ENCODE measurements at places on chromosomes 3 and 15.

DNA sequence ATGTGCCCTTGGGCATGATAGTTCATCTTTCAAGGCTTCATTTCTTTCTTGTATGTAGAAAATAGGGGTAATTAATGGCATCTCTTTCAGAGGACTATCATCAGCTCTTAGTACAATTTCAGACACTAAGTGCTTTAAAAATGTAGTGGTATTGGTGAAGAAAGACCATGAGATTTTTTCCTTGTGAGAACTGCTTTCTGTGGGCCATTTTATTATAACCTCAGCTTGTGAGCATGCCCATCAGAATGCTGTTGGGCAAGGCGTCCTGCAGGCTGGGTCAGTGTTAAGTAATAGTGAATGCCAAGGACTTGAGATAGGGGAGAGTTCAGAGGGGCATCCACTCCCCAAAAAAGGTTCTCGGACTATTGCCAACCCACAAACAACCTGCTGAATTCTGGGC, 187.9 kb downstream of the GHSR start:
- no peak overlapping the region for H3K4me3 ChIP-seq
- H3K27ac ChIP-seq, result no peak overlapping the region
- H3K4me1 ChIP-seq, result peaks cover 17% of the 10 kb centered on the region
- no peak for DNase-seq
- no peaks in the 10 kb centered on the region for H3K36me3 ChIP-seq
- H3K27me3 ChIP-seq, result no peaks in the 10 kb centered on the region

DNA sequence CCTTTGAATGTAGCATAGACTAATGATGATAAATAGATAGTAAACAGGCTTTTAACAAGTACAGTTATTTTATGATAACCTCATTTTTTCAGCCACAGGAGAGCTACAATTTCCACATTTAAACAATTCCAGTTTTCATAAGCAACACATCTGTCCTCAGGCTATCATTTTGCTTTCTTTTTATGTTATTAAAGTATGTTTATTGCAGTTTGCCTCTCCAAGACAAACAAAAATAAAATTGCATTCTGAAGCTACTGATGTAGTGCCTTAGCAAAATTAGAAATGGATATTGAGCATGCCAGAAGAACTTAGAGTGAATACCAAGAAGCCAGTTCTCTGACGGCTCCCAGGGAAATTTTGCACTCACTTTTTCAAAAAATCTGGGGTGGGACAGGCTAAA, 140.6 kb upstream of the ABHD17C start:
- no peaks in the 10 kb centered on the region for H3K27me3 ChIP-seq
- no peaks in the 10 kb centered on the region for H3K4me1 ChIP-seq
- H3K36me3 ChIP-seq, result no peaks in the 10 kb centered on the region
- H3K27ac ChIP-seq, result no peak overlapping the region
- no peak overlapping the region for H3K4me3 ChIP-seq

DNA sequence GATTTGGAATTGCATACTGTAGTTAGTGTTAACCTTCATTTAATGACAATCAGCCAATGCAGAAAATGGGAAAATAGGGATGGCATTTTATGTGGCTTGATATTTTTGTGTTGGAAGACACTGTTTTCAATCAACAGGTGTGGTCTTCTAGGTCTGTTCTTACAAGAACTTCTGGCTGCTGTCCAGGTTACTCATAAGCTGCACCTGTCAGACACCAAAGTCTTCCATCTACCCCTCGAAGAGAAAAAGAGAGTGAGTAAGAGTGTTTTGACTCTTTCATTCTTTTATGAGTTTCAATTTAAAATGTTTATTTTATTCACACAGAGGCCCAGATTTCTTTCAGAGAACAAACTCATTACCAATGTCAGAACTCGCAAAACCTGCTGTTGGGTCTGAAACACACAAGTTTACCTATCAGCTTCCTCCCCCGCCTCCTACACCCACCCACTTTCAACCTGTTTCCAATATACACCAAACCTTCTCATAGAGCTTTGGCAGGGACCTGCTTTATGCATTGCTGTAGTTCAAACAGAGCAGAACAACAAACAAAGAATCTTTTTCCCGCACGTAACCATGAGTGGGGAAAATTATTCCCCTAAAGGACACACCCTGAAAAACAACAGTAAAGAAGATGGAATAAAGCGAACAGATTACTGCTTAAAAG, 767.7 kb upstream of the ALCAM start:
- DNase-seq, result no peak
- H3K36me3 ChIP-seq, result no peaks in the 10 kb centered on the region
- no peak overlapping the region for H3K4me3 ChIP-seq
- H3K27me3 ChIP-seq, result no peaks in the 10 kb centered on the region

GRCh38 chr15:95620934-95621579, 709.4 kb upstream of the NR2F2 start:
- no peak for DNase-seq
- H3K36me3 ChIP-seq, result no peaks in the 10 kb centered on the region
- H3K27ac ChIP-seq, result no peak overlapping the region
- H3K4me1 ChIP-seq, result no peaks in the 10 kb centered on the region
- H3K4me3 ChIP-seq, result no peak overlapping the region
- no peaks in the 10 kb centered on the region for H3K27me3 ChIP-seq

DNA sequence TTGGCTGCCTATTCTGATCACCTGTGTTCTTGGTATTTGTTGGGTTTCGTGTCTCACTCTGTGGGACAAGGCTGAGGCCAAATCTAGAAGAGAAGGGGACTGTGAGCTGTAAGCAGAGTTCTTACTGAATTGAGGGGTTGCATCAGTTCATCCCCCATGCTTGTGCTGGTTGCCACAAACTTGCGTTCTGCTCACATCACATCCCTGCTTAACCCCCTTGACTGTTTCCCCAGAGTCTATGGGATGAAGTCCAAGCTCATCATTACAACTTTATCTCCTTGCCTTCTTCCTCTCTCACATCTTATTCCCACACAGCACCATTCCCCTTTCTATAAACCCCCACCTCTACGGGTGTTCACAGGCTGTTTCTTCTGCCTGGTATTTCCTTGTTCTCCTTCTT, 143.8 kb upstream of the ABHD17C start:
- no peak overlapping the region for H3K27ac ChIP-seq
- H3K4me1 ChIP-seq, result no peaks in the 10 kb centered on the region
- no peaks in the 10 kb centered on the region for H3K27me3 ChIP-seq
- H3K4me3 ChIP-seq, result no peak overlapping the region
- DNase-seq, result no peak

DNA sequence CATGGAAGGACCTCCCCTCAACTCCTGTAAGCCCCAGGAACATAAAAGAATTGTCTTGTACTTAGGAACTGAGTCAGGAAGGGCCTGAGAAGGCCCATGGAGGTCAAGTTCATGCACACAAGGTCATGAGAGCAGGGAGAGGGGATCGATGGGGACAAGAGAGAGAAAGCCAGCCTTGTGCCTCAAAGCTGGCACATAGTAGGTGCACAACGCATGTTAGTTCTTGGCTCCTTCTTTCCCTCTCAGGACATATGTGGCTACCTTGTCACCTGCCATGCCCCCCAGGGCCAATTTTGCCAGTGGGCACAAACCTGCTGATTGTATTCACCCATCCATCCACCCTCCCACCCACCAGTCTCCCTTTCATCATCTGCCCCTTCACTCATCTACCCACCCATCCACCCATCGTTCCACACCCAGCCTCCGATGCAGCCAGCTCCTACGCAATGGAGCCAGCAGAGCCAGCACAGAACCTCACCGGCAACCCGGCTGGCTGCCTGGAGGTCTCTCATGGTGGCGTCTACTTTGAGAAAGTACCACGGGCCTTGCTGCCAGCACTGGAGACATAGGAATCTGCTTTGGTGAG, 52.4 kb upstream of the INSYN1 start:
- no peak overlapping the region for H3K27ac ChIP-seq
- no peaks in the 10 kb centered on the region for H3K27me3 ChIP-seq
- H3K36me3 ChIP-seq, result no peaks in the 10 kb centered on the region
- no peak overlapping the region for H3K4me3 ChIP-seq
- DNase-seq, result no peak
- no peaks in the 10 kb centered on the region for H3K4me1 ChIP-seq

- no peak overlapping the region for H3K4me3 ChIP-seq
- no peaks in the 10 kb centered on the region for H3K27me3 ChIP-seq
- H3K27ac ChIP-seq, result no peak overlapping the region
- H3K4me1 ChIP-seq, result no peaks in the 10 kb centered on the region
Observed at GRCh38 chr3:46065294-46065705, 38.0 kb upstream of the XCR1 start.

- DNase-seq, result no peak
- H3K4me1 ChIP-seq, result no peaks in the 10 kb centered on the region
- peak overlapping the region; percentile 71 for H3K4me3 ChIP-seq
- H3K27ac ChIP-seq, result no peak overlapping the region
- no peaks in the 10 kb centered on the region for H3K36me3 ChIP-seq
Observed at GRCh38 chr3:173398111-173398479, 551 bp downstream of the NLGN1 start.

- no peak overlapping the region for H3K4me3 ChIP-seq
- no peaks in the 10 kb centered on the region for H3K27me3 ChIP-seq
- no peak overlapping the region for H3K27ac ChIP-seq
- H3K4me1 ChIP-seq, result no peaks in the 10 kb centered on the region
- no peak for DNase-seq
Observed at GRCh38 chr15:61307474-61307873, 78.4 kb upstream of the RORA start.

DNA sequence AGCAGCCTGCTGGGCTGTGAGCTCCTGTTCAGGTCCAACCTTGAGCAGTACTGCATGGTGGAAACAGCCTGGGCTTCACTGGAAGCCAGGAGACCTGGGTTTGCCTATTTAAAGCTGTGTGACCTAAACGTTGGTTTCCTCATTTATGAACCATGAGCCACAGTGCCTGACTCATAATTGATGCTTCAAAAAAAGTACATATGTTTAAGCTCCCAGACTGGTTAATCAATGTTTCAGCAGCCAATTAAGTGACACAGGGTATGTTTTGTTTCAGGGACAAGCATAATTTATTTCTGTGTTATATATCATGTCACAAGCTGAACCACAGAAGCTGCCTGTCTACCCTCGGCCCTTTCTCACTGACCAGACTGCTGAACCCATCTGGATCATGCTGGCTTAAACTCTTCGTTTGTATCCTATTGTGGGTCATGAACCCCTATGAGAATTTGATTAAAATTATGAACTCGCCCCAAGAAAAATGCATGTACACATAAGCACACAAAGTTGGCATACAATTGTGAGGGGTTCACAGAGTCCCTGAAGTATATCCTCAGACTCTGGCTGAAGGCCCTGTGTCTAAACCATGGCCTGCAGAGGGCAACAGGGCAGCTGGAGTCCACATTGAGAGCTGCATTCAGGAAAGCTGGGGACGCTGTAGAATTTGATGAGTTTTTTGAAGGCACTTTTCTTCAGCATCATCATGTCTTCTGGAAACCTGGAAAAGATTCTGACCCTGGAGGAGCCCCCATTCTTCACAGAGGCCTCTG, 23.7 kb downstream of the HDC start:
- no peak overlapping the region for H3K4me3 ChIP-seq
- no peak overlapping the region for H3K27ac ChIP-seq
- no peaks in the 10 kb centered on the region for H3K4me1 ChIP-seq

GRCh38 chr3:21524133-21524532, 226.9 kb downstream of the ZNF385D start:
- no peak overlapping the region for H3K27ac ChIP-seq
- H3K4me3 ChIP-seq, result no peak overlapping the region
- DNase-seq, result no peak
- no peaks in the 10 kb centered on the region for H3K27me3 ChIP-seq

GRCh38 chr3:19263606-19264005, 115.3 kb downstream of the KCNH8 start:
- H3K27ac ChIP-seq, result no peak overlapping the region
- no peak overlapping the region for H3K4me3 ChIP-seq
- no peak for DNase-seq
- H3K27me3 ChIP-seq, result no peaks in the 10 kb centered on the region

- DNase-seq, result no peak
- H3K36me3 ChIP-seq, result no peaks in the 10 kb centered on the region
- no peak overlapping the region for H3K4me3 ChIP-seq
- no peaks in the 10 kb centered on the region for H3K27me3 ChIP-seq
Observed at GRCh38 chr3:29344154-29344553, 63.3 kb downstream of the RBMS3 start.

GRCh38 chr15:33008284-33008995, 186.1 kb downstream of the FMN1 start:
- no peaks in the 10 kb centered on the region for H3K36me3 ChIP-seq
- H3K4me3 ChIP-seq, result no peak overlapping the region
- H3K27me3 ChIP-seq, result no peaks in the 10 kb centered on the region
- DNase-seq, result no peak
- no peak overlapping the region for H3K27ac ChIP-seq

DNA sequence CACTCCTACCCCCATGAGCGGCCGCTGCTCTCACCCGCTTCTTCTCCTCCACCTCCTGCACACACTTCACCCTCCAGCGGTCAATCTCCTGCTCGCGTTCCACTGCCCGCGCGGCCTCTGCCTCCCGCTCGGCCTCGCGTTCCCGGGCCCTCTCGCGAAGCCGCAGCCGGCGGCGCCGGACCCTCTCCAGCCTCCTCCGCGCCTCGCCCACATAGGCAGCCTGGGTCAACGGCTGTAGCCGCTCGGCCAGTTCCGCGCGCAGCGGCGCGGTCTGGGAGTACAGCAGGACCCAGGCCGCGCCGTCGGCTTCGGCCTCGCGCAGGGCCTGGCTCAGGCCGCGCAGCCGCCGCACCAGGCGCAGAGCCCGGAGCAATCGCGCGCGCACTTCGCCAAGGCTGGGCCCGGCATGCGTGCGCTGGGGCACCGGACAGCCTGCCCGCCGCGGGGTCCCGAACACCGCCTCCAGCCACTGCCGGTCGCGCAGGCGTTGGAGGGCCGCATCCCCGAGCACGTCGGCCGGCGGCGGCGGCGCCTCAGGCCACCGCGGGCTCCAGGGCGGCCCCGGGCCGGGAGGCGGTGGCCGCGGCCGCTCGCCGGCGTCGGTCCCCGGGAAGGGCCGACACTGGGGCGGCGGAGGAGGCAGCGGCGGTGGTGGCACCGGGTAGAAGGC, 595 bp downstream of the PDCD7 start:
- peak overlapping the region; percentile 74 for H3K27ac ChIP-seq
- peaks cover 13% of the 10 kb centered on the region for H3K36me3 ChIP-seq
- peaks cover 7% of the 10 kb centered on the region for H3K4me1 ChIP-seq
- H3K4me3 ChIP-seq, result peak overlapping the region; percentile 71
- DNase-seq, result peak; percentile 74

- H3K27me3 ChIP-seq, result no peaks in the 10 kb centered on the region
- H3K36me3 ChIP-seq, result no peaks in the 10 kb centered on the region
- no peak overlapping the region for H3K27ac ChIP-seq
- no peaks in the 10 kb centered on the region for H3K4me1 ChIP-seq
- DNase-seq, result no peak
- no peak overlapping the region for H3K4me3 ChIP-seq
Observed at GRCh38 chr15:82625136-82625535, 22.0 kb downstream of the CPEB1 start.

DNA sequence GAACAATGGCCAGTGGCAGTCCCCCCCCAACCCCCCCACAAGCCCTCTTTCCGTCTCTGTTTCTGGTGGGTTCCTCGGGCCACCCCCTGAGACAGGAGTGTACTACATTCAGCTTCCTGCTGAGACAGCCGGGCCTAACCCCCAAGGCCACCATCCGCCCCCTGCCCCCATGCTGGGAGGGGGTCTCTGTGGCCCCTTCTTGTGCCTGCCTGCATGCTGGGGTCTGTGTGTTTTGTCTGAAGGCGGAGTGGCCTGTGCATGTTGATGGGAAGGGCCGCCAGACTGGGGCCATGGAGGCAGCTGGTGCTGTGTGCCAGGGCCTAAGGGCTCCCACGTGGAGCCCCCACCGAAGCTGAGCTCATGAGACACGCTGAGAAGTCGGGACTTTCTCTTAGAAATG, 26.6 kb downstream of the PLXNA1 start:
- H3K4me1 ChIP-seq, result no peaks in the 10 kb centered on the region
- no peaks in the 10 kb centered on the region for H3K36me3 ChIP-seq
- DNase-seq, result no peak
- H3K27ac ChIP-seq, result no peak overlapping the region
- no peaks in the 10 kb centered on the region for H3K27me3 ChIP-seq
- no peak overlapping the region for H3K4me3 ChIP-seq

- H3K4me1 ChIP-seq, result peaks cover 55% of the 10 kb centered on the region
- no peak for DNase-seq
Observed at GRCh38 chr15:89113296-89114024, 25.2 kb downstream of the ABHD2 start.

All from pancreas (tissue), 10 donors.